ENCODE measurements at places on chromosomes 6 and 20.

DNA sequence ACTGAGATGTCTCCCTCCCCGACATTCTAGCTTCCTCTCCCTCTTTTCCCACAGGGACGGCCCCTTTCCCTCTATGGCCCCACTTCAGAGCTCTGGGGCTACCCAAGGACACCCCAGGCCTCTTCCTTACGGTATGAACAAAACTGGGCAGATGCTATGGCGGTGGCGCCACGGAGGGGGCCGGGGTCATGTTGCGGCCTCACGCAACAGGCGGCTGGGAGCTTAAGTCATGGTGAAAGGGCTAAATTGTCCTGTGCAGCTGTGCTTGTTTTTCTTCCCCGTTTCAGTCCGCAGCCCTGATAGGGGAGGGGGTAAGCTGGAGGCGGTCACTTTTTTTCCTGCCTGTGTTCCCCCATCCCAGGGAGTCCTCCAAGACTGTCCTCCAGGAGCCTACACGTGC, 17.6 kb upstream of the KIAA1755 start:
- DNase-seq: no peak

- no peak for DNase-seq
These were observed 23.5 kb downstream of the STX7 start for GRCh38 chr6:132489376-132489775.

GRCh38 chr6:164015088-164015484, 600.6 kb downstream of the QKI start:
- DNase-seq: no peak

DNA sequence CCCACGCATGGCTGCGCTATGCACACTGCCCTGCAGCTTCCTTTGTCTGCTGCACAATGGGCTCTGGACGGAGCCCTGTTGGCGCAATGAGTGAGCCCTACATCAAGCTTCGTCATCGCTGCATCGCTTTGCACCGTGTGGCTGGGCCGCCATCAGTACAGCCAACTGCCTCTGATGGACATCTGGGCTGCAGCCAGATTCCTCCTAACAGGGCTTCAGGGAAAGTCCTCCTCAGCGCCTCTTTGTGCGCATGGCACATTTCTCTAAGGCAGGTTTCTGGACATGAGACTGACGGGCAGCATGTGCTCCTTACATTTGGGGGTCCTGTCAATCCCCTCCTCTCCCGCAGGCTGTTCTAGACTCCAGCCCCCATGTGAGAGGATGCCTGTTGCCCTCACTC, 29.7 kb upstream of the ANGPT4 start:
- DNase-seq: no peak

DNA sequence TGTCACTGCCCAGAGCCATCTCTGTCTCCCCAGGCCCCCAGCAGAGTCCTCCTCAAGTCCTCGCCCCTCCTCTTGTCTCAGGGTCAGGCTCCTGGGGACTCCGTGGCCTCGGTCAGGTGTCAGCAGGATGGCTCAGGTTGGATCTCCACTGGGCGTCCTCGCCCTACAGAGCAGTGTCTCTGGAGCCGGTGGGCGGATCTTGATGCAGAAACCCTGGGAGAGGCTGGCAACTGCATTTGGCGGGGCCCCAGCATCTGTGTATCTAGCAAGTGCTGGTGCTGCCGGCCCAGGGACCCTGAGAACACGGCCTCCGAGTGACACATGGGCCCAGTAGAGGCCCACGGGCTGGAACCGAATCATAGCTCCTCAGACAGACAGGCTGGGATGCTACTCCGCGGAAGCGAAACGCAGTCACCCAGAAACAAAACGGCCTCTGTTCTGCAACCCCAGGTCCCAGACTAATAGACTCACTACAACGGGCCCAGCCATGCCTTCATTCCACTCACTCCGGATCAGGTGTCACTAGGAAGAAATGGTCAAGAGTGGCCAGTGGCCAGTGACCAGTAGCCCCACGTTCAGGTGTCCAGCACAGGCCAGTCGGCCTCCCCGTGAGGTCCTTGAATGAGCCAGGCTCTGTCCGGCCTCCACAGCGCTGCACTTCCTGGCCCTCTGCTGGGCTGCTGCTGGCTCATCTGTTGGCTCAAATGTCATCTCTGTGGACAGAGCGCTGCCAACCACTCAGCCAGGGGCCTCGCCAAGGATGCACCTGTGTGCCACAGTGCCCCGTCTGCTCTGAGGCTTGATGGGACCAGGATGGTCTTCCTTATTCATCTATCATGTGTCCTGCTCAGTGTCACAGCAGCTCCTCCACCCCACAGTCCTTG, 12.6 kb upstream of the FRMD1 start:
- DNase-seq: no peak

- DNase-seq: no peak
These were observed 33.0 kb downstream of the PIM1 start for GRCh38 chr6:37202788-37203491.

GRCh38 chr6:56953597-56954402, 1.1 kb upstream of the BEND6 start:
- DNase-seq: peak; percentile 8

DNA sequence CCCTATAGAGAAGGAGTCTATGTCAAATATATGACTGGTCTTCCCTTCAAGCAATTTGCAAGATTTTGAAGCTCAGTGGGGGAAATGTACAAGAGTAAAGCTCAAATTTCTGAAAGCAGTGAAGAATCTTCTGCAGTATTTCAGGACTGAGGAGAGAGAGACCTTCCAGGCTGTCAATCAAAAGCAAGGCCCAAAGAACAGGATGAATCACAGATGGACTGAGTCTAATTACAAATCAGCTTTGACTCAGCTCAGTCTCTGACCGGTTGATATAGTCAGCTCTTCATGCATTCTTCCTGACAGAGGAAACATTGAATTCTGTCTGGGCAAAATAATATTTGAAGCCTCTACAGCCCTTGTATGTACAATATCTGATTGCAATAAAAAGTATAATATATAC, 7.7 kb upstream of the HTR1B start:
- no peak for DNase-seq

DNA sequence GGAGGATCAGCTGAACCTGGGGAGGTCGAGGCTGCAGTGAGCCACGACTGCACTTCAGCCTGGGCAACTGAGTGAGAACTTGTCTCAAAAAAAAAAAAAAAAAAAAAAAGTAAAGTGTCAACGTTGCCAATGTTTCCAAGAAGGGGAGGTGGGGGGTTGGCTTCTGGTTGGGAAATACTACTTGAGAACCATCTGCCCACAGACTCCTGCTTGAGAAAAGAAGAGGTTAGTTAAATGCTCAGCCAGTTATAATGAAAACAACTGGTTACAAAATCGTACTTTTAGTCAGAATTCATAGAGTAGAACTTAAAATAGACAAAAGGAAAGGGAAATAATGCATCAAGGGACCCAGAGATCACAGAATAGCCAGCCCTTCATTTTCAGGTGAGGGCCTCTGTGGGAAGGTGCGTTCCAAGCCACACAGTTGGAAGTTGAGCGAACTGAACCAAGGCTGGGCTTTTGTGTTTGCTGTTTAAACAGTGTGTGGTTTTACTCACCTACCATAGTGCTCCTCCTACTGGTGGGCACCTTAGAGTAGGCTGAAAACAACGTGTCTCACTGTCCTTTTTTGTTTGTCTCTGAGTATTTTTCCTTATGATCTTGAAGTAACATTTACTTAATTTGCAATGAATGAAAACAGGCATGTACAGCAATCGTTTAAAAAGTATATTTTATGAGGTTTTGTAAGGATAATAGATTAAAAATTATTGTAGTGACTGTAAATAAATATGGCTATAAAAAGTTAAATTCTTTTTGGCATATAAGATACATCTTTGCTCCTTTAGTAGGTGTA, 200.7 kb downstream of the BCAS1 start:
- no peak for DNase-seq

DNA sequence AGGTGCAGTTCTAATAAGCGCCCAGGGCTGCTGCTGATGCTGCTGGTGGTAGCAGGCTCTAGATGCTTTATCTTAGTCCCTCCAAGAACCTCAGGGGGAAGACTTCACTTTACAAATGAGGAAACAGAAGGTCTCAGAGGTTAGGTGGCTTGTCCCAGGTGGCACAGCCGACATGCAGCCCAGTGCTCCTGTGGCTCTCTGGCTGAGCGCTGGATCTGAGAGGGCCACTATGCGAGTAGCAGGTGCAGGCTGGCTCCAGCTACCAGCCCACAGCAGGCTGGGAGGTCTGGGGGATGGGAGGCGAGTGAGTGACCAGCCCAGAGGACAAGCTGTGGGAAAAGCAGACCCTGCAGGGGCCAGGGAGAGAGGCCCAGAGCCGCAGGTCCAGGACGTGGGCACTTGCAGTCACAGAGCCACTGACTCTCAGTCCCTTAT, 90.9 kb downstream of the PRND start:
- no peak for DNase-seq

- DNase-seq: no peak
These were observed 80.6 kb upstream of the PROKR2 start for GRCh38 chr20:5397393-5397792.

GRCh38 chr6:16343593-16343992, 105.2 kb downstream of the GMPR start:
- no peak for DNase-seq

DNA sequence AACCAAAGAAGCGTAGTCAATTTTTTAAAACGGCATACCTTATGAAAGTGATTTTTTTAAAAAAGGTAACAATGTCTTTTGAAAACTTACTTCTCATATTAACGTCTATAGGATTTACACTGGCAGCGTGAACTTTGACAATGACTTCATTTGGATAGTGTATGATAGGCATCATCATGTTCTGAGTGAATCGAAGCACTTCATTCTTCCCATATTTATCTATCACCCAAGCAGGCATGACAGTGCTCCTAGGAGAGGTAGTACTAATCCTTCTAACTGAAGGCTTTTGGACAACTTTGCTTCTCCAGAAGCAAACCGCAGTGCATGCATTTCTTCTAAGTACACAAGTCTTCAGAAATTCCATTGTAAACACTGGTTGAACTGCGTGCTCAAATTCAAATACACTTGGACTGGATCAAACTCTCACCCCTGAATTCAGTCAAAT, 618 bp downstream of the RTN4IP1 start:
- DNase-seq: no peak

DNA sequence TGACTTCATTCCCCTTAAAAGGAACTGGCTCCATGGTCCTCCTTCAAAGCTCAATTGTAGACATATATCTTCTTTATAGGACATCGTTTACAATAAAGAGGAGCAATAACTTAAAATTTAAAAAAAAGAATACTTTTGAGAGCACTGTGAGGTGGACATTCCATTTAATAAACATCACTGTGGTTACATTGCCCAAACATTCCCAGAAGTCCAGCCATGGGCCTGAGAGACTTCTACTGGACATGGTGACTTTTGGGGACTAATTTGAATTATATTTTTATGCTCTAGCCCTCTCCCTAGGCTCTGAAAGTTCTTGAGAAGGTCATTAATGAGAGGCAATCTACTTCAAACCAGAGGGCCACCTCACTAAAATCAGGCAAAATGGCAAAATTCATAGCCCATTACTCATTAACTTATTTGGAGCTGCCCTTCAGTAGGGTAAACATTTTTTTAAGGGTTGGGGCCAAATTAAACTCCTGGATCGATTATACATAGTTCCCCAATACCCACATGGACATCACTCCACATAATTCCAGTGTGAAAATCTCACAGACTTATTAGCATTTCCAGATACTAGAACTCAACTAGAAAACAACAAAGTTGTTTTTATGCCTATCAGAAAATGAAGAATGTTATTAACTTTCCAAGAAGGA, 17.1 kb downstream of the ISM1 start:
- no peak for DNase-seq

- DNase-seq: peak; percentile 92
These were observed 68.5 kb downstream of the PLEKHG1 start for GRCh38 chr6:150667977-150668716.

DNA sequence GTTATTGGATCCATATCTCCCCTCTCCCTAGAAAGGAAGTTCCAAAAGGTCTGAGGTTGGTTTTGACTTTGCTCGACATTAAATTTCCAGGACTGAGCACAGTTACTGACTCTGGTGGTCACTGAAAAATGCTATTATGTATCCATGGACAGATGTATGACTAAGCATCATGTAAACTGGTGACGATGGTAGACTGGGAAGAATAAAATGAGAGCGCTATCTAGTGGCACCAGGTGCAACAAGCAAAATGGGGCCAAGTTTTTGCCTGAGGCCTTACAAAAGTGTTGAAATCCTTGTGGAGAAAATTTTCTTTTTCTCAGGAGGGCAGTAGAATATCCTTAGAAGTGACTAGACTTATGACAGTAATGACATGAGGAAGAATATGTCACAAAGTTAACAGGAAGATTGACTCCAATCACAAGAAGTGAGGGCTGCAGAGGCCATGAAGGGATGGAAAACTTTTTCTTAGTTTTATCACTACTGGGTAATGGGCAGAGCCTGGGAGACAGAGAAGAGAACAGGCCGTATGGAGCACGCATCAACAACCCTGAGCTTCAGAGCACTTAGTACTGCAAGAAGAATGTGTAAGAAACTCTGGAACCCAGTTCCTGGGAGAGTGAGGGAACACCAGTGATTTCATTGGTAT, 88.9 kb upstream of the ELOVL5 start:
- peak; percentile 14 for DNase-seq

GRCh38 chr6:105300090-105300489, 102.8 kb downstream of the PREP start:
- no peak for DNase-seq

DNA sequence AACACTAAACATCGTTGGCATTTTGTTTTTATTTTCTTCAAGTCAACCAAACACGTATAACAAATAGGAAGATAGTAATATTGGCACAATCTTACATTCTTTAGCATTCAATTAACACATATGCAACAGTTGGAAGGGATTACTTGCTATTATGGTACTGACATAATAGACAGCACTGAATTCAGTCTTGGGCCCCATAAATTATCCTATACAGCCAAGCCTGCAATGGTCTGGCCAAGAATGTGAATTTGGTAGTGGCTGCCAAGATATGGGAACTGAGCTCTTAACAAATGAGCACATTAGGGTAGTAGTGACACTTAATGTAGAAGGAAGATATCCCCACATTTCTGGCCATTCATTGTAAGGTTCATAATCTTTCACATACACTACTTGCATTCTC, 44.8 kb upstream of the ARHGAP18 start:
- no peak for DNase-seq

DNA sequence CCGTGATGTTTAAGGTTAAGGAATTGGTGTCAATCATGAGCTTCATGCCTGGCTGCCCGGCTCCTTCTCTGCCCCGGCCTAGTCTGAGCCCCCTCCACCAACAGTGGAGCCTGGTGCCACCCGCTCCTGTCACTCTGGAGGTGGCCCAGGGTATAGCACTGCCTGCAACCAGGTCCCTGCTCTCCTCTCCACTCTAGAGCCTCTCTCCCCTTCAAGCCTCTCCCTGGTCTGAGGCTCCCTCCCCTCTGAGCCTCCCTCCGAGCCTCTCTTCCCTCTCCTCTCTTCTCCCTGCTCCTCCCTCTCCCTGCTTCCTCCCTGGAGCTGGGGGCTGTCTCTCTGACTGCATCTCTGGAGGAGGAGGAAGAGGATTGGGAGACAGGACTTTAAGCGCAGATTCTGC, 31.3 kb upstream of the MRGBP start:
- DNase-seq: no peak

DNA sequence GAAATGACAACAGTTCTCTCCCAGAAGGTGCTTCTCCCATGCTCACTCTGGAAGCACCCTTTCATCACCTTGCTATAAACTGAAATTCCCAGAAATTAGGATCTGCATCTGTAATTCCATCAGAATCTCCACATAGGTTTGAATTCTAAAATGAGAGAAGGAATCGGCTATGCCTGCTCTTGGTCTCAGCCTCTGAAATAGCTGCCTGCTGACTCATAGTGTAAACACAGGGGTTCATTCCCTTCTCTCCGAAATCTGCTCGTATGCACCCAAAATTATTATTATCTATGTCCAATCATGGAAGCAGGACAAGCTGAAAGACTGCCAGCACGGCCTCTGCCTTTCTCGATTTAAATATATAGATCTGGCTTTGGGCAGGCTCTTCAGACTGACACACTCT, 74.6 kb upstream of the TAB2 start:
- no peak for DNase-seq

Measured in muscle of arm (tissue), 14 donors.